ENCODE measurements at places on chromosomes 12 and 14.

DNA sequence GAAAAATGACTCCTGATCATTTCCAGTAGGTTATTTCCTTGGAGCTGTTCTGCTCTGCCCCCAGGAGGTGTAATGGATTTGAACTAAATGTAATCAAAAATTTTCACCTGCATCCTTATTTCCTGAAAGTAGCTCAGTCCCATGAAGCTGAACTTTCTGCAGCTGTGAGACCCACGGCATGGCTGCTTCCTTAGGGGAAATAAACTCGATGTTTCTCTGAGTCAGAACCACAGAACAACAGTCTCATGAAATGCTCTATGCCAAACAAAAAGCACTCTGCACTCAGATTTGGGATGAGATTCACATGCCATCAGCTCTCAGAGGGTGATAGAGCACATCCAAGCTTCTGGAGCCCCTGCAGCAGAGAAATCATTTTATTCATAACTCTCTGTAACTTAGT lies 224.1 kb upstream of the PLEKHG7 start:
- DNase-seq: no peak

DNA sequence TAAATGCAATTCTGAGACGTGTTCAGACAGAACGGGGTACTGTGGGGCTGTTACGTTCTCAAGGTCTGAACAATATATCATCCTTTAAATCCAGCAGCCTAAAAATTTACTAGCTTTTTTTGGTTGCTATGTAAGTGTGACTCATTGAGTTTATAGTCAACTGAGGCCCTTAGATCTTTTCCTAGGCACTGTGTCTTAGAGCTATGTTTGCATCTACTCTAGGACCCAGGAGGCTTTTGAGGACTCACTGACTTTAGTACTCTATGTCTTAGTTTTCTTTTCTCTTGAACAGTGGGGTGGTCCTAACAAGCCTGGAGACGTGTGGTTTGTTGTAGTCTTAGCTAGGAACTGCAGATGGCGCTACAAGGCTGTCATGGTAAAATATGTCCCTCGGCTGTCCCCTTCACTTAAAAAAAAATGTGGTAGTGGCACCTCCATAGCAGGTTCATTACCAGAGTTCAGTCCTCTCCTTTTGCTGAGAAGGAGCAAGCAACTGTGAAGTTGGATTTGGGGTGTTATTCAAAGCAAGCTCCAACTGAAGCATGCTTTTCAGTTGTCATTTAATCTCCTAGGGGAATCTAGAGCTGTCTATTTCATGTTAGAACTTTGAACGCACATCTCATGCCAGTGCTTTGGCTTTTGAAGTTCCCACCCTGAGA lies 8.7 kb upstream of the SPATS2 start:
- DNase-seq: no peak

- no peak for DNase-seq
These were observed 136.4 kb downstream of the CEP128 start for GRCh38 chr14:80805136-80805535.

- DNase-seq: no peak
These were observed 159.7 kb upstream of the EGLN3 start for GRCh38 chr14:34110531-34110930.

GRCh38 chr14:106844608-106845285 lies 1318.4 kb downstream of the TMEM121 start:
- no peak for DNase-seq

DNA sequence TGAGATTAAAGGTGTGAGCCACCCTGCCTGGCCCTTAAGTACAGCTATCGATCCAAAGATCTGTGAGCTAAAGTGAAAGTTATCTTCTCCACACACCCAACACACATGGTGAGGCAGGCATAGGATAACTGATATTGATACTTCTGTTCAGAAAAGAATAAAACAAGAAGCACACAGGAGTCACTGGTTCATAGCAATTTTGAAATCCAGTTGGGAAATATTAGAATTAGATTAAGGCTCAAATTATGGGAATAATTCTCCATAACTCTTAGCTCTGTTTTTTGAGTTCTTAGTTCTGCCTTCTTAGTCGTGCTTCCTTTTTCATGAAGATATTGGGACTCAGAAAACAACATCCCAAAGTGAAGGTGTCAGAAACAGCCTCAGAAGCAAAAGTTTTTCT lies 186.0 kb upstream of the PLXNC1 start:
- DNase-seq: no peak

DNA sequence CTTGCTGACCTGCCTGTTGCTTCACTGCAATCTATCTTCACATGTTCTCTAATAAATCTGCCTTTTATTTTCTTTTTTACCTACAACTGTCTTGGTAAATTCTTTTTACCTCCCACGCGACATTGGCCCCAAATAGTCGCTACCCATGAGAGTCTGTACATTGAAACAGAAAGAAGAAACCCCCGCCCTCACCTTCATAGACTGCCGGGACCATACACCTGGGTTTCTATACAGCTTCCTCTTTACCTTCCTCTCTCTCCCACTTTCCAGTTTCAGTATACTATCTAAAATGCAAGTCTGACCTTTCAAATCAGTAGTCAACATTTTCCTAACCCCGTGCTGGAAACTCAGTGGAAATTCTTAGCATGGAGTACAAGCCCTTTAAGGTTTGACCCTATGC lies 4.8 kb downstream of the SLC8A3 start:
- DNase-seq: no peak

GRCh38 chr14:95265106-95266094 lies 54.3 kb downstream of the CLMN start:
- DNase-seq: no peak

DNA sequence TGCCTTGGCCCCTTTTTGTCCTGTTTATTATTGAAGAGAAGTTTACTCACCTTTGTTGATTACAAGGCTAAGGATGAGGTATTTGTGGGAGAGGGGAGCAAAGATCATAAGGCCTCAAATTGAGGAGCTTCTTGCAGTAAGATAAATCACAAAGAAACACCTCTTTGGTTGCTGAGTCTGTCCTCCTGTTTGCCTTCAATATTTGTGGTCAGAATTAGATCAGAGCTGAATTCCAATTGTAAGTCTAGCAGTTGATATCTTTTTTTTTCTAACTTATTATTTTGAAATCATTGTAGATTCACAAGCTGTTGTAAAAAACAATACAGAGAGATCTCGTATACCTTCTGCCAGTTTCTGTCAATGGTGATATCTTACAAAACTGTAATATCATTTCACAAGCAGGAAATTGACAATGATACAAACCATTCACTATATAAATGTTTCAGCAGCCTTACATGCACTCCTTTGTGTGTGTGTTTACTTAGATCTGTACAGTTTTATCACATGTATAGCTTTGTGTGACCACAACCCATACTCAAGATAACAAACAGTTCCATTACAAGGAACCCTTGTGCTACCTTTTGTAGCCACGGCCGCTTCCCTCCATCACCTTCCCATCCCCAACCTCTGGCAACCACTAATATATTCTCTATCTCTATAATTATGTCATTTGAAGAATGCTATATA lies 97.4 kb downstream of the KICS2 start:
- no peak for DNase-seq

GRCh38 chr12:92020983-92021665 lies 124.5 kb downstream of the BTG1 start:
- DNase-seq: no peak

GRCh38 chr12:51429700-51430099 lies 5.1 kb downstream of the SLC4A8 start:
- DNase-seq: no peak

- no peak for DNase-seq
These were observed 201.1 kb upstream of the TMEM260 start for GRCh38 chr14:56378475-56378877.

DNA sequence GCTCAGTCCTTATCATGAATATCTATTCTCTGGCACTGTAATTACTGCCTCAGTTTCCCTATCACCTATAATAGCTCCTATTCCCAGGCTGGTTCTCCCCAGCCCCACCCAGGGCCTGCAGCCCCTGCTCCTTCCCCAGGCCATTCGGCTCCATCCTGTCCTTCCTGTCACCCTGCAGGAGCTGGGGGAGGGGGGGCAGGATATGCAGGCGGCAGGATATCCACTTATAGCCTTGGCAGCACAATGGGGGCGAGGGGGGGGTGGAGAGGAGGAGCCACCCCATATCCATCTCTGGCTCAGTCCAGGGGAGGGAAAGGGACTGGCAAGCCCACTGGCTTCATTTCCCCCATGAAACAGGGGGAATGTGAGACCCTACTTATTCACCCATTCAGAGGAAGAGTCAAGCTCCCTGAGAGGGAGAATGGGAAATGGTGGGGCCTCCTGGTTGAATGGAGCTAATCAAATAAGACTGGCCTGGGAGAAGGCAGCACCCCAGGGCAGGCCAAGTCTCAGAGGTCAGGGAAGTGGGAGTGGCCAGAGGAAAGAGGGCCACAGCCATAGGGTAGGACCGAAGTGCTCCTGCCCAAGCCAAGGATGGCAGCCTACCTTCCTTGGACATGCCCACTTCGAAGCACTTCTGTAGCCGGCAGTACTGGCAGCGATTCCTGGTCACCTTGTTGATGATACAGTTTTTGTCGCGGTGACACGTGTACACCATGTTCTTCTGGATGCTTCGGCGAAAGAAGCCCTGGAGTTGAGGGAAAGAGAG lies 7.8 kb upstream of the ITGB7 start:
- DNase-seq: no peak

DNA sequence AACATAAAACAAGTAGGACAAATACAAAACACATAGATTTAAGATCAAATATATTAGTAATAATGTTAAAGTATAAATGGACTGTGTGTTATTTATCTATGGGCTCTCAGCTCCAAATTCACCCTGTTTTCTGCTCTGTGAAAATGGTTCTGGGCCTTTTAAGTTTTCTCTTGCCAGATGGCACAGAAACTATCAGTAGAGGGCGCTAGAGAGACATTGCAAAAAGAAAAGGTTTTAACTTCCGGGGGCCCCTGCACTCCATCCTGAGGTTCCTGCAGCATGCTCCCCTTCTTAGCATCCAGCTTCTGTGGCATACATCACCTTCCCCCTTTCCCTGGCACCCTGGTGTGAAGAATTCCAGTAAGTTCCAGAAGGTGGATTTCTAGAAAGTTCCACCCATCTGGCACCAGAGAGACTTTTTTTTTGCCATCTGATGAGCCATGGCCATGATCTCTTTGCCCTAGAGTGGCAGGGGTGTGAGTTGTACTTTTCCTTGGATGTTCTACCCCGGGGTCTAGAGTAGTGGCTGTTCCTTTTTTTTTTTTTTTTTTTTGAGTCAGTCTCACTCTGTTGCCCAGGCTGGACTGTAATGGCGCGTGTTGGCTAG lies 29.3 kb downstream of the ZCRB1 start:
- DNase-seq: no peak

GRCh38 chr12:7130701-7131501 lies 730 bp downstream of the CLSTN3 start:
- no peak for DNase-seq

- DNase-seq: no peak
These were observed 16.9 kb downstream of the FAM222A start for GRCh38 chr12:109730306-109731145.

DNA sequence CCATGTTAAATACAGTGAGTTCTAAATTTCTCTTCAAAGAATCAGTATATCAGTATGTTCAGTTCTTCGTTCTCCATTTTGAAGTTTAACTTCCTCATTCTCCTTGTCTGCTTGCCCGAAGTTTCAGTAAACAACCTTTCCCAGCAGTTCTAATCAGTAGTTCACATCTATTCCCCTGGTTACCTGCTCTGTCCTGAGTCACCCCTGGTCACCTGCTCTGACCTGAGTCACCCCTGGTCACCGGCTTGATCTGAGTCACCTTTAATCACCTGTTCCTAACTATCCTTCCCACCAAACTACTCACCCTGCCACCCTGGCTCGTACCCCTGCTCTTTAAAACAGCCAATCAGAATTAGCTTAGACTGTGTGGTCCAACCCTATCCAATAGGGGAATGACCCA lies 9.4 kb upstream of the OR10G3 start:
- no peak for DNase-seq
